ENCODE measurements at places on chromosomes 2 and 18.

DNA sequence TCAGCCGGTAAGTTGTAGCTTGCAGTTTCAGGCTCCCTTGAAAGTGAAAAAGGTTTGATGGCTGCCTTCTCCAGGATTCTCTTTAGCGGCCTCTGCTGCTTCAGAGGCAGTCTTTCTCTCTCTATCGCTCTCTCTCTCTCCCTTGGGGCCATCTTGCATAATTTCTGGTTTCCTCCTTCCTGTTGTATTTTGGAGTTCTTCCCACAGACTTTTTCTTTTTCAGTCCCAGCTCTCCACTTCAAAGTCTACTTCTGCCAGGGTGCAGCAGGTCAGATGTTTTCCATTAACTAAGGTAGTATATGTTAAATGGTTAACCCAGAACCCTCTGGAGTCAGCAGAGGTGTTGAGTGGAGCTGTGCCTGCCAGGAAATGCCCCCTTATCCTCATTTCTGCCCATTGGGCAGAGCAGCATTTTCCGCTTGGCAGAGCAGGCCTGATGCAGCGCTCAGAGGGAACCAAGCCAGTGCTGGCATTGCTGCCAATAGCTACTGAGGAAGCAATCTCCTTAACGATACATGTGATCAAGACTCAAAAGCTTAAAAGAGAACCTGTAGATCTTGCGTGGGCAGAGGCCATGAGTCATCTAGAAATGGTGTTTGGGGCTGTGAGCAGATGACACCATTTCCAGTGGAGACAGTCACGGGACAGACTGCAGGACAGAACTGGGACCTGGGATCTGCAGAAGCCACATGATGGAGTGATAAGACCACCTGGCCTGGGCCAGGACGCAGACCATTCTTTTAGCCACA lies 20.8 kb downstream of the DBI start:
- DNase-seq = no peak

GRCh38 chr18:9135912-9136314 lies 668 bp upstream of the ANKRD12 start:
- DNase-seq = peak; percentile 90

DNA sequence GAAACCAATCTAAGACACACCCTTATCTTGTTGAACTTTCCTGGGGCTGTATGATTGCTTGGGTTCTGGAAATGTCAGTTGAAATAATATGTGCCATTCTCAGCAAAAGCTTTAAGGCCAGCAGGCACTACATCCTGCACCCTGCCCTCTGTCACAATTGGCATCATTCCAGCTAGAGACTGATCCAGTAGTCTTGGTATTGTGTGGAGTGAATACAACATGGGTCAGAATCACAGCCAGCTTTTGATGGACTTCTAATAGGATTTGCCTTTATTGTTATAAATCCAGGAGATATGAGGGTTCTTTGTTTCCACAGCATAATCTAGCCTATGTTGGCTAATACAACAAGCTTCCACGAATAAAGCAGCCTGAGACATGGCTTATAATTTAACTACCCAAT lies 617.0 kb upstream of the CDH2 start:
- DNase-seq = peak; percentile 15

GRCh38 chr2:20823917-20824316 lies 1.0 kb upstream of the LDAH start:
- no peak for DNase-seq

- no peak for DNase-seq
Observed at GRCh38 chr2:168529054-168529833, 73.2 kb downstream of the CERS6 start.

DNA sequence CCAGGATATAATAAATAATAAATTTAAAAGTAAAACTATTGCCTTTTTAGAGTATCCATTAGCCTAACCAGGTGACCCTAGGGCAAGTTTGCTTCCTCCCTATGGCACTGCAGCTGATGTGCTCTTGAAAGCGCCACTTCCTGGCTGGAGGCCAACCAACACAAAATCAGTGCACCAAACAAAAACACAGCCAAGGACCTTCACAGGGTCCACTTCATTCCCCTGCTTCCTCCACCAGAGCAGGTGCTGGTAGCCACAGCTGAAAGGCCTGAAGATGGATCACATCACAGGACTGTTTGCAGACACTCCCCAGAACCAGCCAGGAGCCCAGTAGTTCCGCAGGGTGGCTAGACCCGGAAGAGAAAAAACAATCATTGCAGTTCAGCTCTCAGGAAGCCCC lies 108.8 kb downstream of the TWIST2 start:
- no peak for DNase-seq

DNA sequence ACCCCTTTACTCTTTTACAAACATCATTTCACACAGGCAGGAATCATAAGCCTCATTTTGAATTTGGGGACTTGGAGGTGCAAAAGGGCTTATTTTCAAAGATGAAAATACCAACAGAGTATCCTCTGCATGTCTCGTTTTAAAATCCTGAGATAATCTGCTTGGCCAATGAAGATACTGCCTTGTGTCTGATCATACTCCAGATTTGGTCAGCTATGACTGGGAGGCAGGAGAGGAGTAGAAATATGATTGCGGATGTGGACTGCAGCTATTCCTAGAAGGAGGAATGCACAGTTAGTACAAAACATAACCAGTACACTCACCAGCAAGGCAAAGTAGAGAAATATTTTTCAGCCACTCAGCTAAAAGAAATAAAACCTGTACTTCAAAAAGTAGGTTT lies 342.3 kb downstream of the RPRM start:
- no peak for DNase-seq

DNA sequence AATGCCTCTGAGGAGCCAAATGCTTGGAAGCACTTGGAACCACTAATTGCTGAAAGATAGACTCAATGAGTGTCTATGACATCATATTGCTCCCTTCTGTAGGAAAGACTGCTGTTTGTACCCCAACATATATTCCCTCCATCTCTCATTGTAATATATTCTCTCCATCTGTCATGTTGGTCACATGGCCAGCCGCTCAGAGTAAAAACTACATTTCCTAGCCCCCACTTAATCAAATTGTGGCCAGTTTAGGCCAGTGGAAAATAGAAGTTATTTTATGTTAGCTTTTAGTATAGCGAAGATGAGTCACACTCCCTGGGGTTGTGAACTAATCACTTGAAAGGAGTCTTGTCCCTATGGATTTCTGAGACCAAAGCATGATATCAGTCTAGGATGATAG lies 160.2 kb downstream of the HNMT start:
- no peak for DNase-seq

GRCh38 chr2:187358531-187358930 lies 89.5 kb downstream of the CALCRL start:
- DNase-seq = no peak

DNA sequence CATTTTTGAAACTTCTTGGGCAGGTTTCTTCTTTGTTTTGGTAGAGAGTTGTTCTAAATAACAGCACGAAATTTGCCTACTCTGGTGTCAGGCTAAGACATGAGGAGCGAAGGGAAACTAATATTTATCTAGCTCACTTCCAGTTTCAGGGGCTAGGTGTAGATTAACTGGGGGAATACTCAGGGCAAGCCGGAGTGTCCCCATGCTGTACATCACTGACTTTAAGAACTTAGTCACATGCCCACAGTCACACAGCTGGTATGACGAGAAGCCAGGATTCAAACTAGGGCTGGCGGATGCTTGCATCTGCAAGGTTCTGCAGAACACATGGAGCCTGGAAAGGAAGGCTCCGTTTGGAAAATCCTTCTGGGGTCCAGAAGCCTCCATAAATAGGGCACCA lies 133.3 kb downstream of the ALPK2 start:
- DNase-seq = no peak

GRCh38 chr2:239192975-239193374 lies 207.8 kb downstream of the HDAC4 start:
- DNase-seq = no peak

GRCh38 chr2:37616677-37617005 lies 54.8 kb downstream of the CDC42EP3 start:
- no peak for DNase-seq

- no peak for DNase-seq
Observed at GRCh38 chr2:148513427-148513826, 131.1 kb upstream of the EPC2 start.

- no peak for DNase-seq
Observed at GRCh38 chr2:20490300-20491181, 43.7 kb downstream of the RHOB start.

DNA sequence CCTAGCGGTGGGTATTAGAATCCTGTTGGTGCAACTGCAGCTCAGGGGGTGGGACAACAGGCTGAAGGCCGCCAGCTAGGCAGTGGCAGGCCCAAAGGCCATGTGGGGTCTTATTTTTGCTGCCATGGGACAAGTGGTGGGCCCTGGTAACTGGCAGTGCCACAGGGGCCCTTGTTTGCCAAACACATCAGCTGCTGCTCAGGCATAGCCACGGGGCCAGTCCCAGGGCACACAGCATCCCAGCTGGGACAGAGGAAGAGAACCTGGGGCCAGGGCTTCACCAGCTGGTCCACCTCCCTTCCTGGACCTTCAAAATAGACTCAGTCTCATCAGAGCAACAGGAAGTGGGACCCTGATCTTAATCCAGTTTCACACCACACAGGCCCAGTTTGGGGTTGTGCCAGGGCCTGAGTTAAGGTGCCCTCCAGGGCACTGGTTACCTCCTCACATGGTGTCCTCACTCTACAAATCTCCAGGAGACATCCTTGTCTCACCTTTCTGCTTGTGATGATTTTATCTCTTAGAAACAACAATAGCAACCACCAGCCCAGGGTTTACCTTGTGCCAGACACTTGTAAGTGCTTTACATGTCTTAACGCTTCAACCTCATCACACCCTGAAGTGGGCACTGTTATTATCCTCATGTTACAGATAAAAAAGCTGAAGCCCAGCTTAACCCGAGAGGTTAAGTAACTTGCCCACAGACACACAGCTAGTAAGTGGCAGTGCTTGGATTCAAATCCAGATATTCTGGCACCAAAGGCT lies 98.5 kb downstream of the GYPC start:
- no peak for DNase-seq
